RKO (cell line): ENCODE measurements at places on chromosomes 12 and 14.

DNA sequence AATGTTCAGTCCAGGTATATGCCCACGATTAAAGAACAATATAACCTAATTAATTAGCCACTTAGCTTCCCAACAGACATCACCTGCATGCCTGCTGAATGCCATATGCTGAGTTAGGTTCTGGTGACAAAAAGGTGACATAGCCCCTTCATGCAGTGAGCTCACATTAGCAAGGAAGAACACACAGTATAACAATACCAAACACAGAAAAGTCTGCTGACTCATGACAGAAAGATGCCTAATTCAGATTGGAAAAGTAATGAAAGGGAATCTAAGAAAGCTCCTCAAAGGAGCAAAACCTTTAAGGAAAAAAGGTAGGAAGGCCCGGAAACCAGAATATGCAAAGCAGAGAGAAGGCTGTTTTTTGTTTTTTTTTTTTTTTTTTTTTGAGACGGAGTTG, 59.0 kb downstream of the FERMT2 start:
- no peak for DNase-seq

GRCh38 chr14:48693793-48694192, 892.4 kb downstream of the RPS29 start:
- no peak for DNase-seq

GRCh38 chr14:25303934-25304333, 254.0 kb upstream of the STXBP6 start:
- DNase-seq, result no peak

- DNase-seq, result peak; percentile 83
Observed at GRCh38 chr14:69543341-69544115, 31.1 kb downstream of the CCDC177 start.

DNA sequence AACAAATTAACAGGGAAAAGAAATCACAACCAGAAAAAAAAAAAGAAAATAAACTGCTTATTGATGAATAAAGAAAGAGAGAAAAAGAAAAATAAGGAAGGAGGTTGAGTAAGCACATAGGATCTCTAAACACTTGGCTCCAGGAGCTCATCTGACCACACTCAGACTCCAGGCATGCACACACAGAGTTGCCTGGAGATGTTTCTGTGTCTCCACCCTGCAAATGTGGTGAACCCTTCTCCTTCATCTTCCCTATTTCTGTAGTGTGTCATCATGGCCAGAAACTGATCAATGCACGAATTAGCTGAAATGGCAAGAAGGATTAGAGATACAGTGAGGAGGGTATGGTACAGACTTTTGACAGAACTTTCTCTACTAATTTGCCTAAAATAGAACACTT, 20.2 kb downstream of the OR4N2 start:
- DNase-seq, result no peak

- no peak for DNase-seq
Observed at GRCh38 chr14:60970146-60970545, 10.7 kb downstream of the TRMT5 start.
